ENCODE measurements at places on chromosomes 4 and X.

- ATAC-seq = no peak
These were observed 105.0 kb downstream of the AREG start for GRCh38 chr4:74549936-74550335.

GRCh38 chr4:104915864-104916263, 230.8 kb upstream of the TET2 start:
- ATAC-seq = no peak

DNA sequence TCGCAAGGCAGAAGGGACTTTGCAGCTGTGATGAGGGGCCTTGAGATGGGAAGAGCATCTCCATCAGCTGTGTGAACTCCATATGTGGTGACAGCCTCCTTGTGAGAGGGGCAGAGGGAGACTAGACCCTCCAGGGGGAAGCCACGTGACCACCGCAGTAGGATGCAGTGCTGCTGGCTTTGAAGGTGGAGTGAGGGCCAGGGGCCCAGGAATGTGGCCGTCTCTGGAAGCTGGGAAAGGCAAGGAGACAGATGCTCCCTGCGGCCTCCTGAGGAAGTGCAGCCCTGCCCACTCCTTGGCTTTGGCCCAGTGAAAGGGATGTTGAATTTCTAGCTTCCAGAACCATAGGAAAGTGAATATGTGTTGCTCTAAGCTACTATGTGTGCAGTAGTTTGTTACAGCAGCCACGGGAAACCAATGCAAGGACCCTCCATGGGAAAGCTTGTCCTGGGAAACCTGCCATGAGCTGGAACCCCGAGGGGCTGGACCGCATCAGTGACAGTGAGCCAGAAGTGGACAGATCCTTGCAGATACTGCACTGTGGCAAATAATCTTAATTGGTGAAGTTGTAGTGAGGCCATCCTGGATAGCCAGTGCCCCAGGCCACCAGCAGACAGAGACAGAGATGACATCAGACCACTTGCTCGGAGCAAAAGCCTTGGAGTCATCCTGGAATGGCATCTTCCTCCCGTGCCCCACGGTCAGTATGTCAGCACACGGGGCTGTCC, 35.4 kb upstream of the SORCS2 start:
- peak; percentile 60 for ATAC-seq

DNA sequence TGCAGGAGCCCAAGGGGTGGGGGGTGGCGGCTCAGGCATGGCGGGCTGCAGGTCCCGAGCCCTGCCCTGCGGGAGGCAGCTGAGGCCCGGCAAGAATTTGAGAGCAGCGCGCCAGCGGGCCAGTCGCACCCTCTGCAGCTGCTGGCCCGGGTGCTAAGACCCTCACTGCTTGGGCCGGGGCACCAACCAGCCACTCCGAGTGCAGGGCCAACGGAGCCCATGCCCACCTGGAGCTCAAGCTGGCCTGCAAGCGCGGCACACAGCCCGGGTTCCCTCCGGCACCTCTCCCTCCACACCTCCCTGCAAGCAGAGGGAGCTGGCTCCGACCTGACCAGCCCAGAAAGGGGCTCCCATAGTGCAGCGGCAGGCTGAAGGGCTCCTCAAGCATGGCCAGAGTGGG, 758.2 kb upstream of the INTU start:
- no peak for ATAC-seq

DNA sequence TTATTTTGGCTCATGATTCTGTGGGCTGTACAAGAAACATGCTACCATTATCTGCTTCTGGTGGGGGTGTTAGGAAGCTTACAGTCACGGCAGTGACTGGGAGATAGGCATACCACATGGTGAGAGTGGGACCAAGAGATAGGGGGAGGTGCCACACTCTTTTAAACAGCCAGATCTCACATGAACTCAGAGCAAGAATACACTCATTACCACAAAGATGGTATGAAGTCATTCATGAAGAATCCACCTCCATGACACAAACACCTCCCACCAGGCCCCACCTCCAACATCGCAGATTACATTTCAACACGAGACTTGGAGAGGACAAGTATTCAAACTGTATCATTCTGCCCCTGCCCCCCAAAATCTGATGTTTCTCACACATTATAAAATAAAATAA, 2396.7 kb downstream of the PCDH7 start:
- no peak for ATAC-seq

GRCh38 chr4:150068300-150068960, 9.8 kb upstream of the DCLK2 start:
- no peak for ATAC-seq

GRCh38 chrX:110258552-110258951, 59.3 kb downstream of the AMMECR1 start:
- ATAC-seq = no peak

GRCh38 chr4:119536572-119537528, 91.8 kb downstream of the PDE5A start:
- no peak for ATAC-seq

- no peak for ATAC-seq
These were observed 78.4 kb downstream of the PWWP3B start for GRCh38 chrX:106246511-106246910.

GRCh38 chr4:96912716-96913115, 1072.8 kb downstream of the PDHA2 start:
- ATAC-seq = no peak

GRCh38 chrX:65745427-65745826, 78.0 kb downstream of the MSN start:
- ATAC-seq = no peak

DNA sequence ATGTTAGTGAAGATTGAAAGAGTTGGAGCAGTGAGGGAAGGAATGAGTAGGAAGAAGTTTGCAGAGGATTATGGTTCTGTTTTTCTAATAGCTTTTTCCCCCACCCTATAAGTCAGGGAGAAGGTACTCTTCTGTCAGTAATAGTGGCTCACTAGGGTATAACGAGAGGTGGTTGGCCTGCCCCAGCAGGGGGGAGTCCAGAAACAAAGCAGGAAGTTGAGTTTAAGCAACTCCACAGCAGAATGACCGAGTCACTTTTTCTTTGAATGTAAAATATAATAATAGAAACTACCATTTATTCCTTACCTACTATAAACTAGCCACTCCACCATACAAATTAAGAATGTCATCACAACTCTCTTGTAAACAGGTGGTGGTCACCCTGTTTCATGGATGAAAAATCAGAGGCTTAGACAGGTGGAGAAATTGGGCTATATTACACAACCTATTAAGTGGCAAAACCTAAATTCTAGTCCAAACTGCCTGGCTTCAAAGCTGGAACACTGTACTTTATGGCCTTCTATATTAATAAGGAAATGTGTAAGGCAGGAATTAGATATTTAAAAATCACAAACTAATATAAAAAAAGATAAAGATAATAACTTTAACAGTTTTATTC, 21.9 kb downstream of the AP1AR start:
- ATAC-seq = no peak

GRCh38 chrX:129779747-129780146, at the start of gene SASH3:
Gene SASH3, plus strand, starts transcription at chrX:129779949. Its CDS starts 149 bp downstream, at chrX:129780098.
- peak; percentile 28 for ATAC-seq

- ATAC-seq = no peak
These were observed 464.6 kb downstream of the IL15 start for GRCh38 chr4:142100941-142101340.

DNA sequence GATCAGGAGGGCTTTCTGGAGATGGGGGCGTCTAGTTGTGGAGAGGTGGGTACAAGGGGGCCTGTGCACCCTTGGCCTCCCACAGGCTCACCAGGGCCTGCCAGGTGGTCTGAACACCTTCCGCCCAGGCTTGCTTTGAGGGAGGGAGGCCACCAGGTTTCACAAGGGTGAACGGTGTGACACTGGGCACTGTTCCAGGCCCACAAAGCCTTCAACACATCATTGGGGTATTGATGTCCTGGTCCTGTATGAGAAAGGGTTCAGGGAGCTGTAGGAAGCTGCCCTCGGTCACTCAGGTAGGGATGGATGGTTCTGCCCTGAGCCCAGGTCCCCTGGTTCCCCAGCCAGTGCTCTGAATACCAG, 6.0 kb downstream of the HTRA3 start:
- no peak for ATAC-seq

DNA sequence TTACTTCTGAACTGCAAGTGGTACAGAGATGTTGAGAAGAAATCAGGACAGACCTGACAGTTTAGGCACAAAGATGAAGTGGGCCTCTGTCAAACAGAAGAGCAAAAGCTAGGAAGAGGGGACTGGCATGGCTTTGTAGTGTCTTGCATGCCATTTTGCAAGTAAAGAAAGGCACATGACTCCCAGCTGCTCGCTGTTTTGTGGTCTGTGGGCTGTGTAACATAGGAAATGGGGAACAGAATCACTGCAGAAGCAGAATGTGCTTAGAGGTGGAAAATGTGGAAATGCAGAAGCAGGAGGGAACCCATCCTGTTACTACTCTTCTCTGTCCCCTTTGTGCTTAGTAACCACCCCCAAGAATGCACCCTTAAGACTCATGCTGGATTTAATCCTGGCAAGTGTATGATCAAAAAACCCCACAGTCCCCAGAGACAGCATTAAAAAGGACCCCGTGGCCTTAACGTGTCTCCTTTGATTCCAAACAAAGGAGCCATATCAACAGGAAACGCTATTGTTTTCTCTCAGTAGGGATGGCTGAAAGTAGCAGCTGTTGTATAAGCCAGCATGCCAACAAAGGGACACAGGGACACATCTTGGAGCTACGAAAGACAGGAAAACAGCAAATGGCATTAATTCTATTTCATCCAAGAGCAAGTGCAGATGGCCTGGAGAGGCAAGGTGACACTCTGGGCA, 177.6 kb upstream of the GLRA2 start:
- no peak for ATAC-seq

- no peak for ATAC-seq
These were observed 47.5 kb upstream of the EIF1AX start for GRCh38 chrX:20189171-20189570.

GRCh38 chrX:2395261-2395992, 105.3 kb downstream of the DHRSX start:
- no peak for ATAC-seq

DNA sequence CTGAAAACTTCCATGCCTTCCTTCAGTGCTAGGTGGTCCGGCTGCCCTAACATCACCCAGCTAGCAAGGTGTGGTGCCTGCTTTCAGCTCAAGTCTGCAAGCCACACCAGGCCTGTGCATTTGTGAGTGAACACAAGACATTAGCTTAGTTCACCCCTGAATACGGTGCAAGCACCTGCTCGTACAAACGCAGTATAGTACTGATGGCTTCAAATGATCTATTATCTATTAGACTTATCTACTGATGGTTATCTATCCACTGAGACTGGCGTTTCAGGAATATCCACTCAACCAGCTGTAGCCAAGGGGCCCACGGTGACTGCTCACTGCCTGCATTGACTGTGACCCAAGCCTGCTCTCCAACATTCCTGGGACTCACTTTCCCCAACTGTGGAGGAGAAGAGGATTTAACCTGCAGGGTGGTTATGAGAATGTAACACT, 155.9 kb downstream of the SHOX start:
- ATAC-seq = no peak

- ATAC-seq = no peak
These were observed 50.0 kb upstream of the CPLX1 start for GRCh38 chr4:875818-876423.

DNA sequence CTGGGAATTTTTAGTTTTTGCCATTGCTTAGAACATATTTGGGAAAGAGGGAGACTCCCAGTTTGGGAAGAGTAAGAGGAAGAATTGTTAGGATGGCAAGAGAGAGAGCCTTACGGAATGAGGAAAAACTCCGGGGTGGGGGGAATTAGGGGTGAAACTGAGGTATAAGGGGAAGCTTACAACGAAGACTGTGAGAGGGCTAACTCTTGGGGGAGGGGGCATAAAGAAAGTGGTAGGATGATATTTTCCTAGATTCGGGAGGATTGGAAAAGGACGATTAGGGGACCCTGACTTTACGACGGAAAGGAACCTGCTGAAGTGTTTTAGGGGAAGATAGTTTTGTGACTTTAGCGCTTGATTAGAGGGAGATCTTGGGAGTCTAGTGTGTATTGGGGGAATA, 86.2 kb upstream of the HPRT1 start:
- ATAC-seq = no peak

DNA sequence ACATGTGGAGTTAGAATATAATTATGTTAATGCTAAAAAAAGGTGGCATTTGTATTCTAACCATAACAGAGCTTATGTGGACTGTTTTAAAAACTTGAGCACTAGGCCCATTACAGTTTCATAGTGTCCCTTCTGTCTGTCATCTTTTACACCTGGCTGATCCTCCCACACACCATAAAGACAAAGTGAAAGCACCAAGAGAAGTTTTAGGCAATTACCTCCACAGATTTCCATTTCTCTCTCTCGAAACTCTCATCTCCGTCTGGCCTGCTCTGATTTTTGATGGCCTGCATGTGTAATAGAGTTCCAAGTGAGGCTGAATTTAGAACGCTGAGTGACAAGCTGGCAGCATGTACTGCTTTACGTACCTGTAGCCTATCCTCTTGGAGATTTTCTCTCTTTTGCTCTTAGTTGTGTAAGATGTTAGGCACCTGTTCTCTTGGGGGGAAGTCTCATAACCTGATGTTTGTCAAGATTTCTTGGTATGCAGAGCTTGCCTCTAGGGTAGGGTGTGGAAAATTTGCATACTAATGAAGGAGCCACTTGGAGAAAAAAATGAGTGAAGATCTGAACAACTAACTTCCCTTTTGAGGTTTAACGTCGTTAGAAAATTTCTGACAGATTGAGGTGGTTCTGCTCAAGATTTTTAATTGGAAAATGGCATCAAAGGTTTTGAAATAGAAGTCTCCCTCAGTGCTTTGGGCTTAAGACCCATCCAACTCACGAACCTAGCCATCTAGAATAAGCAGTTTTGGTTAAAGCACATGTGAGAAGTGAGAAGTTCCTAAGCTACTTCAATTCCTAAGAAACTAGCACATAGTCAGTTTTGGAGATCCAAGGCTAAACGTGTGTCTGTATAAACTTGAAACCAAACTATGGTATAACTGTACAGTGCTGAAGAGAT, 57.6 kb upstream of the RAP1GDS1 start:
- ATAC-seq = no peak

- no peak for ATAC-seq
These were observed at the start of gene MTNR1A for GRCh38 chr4:186554914-186555827. Gene MTNR1A, minus strand, starts transcription at chr4:186555567. Its CDS starts 202 bp downstream, at chr4:186555365.

GRCh38 chr4:21949073-21949457, 493 bp upstream of the KCNIP4 start:
- peak; percentile 29 for ATAC-seq

DNA sequence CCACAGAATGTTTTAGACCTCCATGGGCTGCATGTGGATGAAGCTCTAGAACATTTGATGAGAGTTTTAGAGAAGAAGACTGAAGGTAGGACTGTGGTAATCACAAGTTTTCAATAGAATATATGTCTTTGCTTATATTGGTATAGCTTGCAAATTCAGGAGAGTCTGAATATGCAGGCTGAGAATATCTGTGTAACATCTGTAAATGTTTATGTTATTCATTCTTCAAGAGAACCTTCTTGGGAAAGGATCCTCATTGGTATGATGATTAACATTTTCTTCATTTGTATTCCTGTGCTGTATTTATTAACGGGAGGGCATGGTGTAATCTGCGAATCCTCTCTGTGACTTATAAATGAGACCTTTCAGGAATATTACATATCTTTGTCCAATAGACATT, 52.1 kb upstream of the RHOH start:
- ATAC-seq = no peak

GRCh38 chrX:43663173-43663572, 7.1 kb downstream of the MAOA start:
- no peak for ATAC-seq
